T-cell (primary cell): ENCODE measurements at places on chromosomes 7 and 10.

- DNase-seq, result no peak
Measured at GRCh38 chr7:124718032-124718766, 47.4 kb downstream of the GPR37 start.

DNA sequence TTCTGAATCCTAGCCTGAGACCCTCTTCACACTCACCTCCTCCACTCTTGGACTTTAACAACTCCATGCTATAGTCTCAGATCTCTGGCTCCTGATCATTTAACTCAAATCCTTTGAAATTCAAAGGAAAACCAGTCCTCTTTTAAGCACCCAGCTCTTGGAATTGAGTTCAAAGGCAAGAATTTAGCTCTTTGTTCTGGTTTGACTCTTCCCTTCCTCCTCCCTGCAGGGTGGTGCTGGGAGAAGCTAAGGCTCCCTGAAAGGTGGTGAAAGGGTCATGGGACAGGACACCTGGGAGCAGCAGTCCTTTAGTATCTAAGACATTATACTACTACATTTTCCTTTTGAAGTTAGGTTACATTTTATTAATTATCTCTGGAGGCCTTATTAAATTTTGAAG lies 259.4 kb downstream of the CCSER2 start:
- DNase-seq, result no peak

- no peak for DNase-seq
Measured at GRCh38 chr10:113965683-113966082, 78.0 kb upstream of the ADRB1 start.

GRCh38 chr10:92265687-92266258 lies 25.1 kb downstream of the CPEB3 start:
- no peak for DNase-seq

GRCh38 chr10:119133949-119134348 lies 30.0 kb downstream of the DENND10 start:
- no peak for DNase-seq

- no peak for DNase-seq
Measured at GRCh38 chr7:138247568-138248333, 171.5 kb downstream of the AKR1D1 start.

GRCh38 chr10:97321032-97321803 lies 2.1 kb downstream of the FRAT1 start:
- no peak for DNase-seq

DNA sequence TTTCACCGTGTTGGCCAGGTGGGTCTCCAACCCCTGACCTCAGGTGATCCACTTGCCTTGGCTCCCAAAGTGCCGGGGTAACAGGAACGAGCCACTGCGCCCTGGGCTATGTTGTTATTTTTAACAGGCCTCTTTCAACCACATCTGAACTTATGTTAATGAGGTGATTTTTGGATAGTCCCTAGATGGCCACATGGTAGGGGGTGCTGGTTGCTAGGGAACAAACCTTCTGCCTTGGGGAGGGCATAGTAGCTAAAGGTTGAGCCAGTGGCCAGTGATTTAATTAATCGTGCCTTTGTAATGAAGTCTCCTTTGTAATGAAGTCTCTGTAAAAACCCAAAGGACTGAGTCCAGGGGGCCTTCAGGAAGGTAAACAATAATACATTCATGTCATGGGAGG lies 9.1 kb downstream of the COMTD1 start:
- DNase-seq, result no peak

DNA sequence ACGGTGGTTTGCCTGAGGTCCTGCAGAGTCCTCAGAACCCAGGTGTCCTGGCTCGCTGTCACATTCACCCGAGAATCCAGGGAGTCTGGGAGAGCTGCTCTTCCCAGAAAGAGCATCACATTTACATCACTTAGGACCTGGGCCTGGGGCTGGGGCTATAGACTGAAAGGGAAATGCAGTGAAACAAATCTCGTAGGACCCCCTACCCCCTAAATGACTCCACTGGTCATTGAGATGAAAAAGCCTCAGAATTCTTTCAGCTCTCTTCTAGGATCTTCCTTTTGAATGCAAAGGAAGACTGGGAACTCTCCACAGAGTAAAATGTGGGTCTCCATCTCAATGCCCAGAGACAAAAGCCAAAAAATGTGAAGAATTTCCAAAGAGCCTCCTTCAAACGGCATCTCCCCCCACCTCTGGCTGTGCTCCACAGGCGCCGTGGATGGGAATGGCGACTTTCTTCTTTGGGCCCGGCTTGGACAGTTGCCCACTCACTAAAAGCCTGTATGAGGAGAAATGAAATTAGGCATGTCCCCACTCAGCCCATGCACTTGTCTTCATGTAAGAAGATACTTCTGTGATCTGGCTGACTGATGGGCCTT lies 49.0 kb upstream of the PODXL start:
- no peak for DNase-seq

- no peak for DNase-seq
Measured at GRCh38 chr7:1897076-1897860, 227.2 kb downstream of the ELFN1 start.

GRCh38 chr10:32054094-32054493 lies 2.1 kb downstream of the KIF5B start:
- no peak for DNase-seq

GRCh38 chr10:35307297-35307696 lies 29.0 kb upstream of the CCNY start:
- no peak for DNase-seq

DNA sequence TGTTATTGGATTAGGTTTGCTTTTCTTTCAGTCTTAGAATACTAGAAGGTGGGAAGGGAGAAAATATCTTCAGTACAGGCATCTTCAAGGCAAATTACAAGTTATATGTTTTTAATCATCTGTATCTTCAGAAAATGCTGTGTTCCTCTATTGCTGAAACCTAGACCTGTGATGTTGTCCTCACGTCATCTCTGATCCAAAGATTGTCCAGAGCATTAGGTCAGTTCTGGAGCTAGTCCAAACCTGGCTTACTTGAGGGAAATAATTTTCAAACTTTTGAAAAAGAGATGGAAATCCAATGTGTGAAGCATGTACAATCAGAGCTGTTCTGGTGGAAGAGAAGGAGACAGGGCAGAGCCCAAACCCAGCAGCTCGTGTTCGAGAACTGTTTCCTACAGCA lies 217.3 kb downstream of the ZEB1 start:
- no peak for DNase-seq

DNA sequence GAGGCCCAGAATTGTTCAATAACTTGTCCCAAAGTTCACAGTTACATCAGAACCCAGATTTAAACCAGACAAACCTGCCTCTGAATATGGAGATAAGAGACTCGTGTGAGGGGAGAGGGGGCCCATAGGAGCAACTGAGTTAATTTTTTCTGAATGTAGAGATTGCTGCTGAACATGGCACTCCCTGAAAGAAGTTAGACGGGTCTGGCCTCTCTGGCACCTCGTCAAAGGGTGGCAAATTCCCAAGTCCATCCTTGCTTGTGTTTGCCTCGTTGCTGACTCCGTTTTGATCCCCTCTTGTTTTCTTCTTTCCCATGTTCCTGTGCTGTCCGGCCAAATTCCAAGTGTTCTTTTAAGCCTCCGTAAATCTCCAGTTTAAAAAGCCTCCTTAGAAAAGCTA lies 35.2 kb upstream of the YAE1 start:
- DNase-seq, result no peak

- no peak for DNase-seq
Measured at GRCh38 chr10:82680608-82681007, 805.6 kb downstream of the NRG3 start.

DNA sequence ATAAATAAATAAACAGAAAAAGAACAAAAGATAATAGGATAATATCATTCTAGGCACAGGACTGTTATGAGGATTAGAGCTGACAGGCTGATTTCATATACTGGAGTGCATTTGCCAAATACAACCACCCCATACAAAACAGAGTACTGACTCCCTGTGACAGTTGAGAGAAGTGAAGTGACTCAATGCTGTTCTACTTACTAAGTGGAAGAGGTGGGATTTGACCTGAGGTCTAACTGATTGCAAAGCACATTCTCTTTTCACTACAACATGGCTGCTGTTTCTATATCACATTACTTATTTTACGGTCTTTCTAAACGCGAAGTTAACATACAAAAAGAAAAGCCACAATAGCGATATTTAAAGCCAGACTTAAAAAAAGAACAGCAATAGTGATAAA lies 51.4 kb downstream of the ITGB1 start:
- DNase-seq, result no peak

GRCh38 chr7:136399385-136399784 lies 422.2 kb upstream of the MTPN start:
- DNase-seq, result no peak

DNA sequence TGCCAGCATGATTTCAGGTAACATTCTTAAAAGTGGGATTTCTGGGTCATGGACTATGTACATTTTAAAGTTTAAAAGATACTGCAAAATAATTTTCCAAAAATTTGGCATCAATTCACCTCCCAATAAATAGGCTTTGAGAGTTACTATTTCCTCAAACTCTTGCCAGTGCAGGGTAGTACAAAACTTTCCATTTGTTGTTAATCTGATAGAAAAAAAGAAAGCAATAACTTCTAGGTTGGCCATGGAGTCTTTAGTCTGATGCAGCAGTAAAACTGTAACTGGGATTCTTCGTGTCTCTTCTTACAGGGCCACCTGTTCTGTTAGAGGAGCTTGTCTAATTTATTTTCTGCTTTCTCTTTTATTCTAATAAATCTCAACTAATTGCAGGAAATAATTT lies 241.1 kb downstream of the MAGI2 start:
- DNase-seq, result no peak

DNA sequence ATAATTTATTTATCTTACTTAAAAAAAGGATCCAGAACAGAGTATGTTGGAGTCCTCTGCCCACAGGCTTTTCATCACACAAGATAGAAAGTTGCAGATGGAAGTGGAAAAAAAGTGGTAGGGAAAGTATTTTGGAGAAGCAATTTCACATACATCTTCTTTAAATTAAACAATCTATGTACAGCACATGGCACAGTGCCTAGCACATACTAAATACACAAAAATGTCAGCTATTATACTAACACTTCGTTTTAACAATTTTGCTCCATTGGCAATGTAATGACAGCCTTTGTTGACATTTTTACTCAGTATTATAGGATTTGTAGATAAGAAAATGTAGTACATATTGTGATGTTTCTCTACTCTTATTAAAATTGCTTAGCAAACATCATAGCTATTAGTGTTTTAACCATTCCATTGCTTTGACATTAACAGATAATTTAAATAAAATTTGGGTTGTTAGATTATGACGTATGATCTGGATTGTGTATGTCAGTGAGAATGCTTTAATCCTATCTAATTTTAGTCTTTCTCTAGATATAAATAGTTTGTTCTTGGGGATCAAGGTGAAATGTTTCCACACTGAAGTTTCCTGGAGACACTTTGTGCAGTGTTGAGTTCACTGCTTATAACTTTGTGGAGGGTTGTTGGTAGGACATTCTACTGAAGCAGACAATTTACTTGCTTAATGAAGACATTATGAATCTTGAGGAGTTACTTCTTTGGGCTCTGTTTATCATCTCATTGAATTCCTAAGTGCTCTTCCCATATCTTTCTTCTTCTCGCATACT lies 202.8 kb upstream of the DKK1 start:
- DNase-seq, result no peak

DNA sequence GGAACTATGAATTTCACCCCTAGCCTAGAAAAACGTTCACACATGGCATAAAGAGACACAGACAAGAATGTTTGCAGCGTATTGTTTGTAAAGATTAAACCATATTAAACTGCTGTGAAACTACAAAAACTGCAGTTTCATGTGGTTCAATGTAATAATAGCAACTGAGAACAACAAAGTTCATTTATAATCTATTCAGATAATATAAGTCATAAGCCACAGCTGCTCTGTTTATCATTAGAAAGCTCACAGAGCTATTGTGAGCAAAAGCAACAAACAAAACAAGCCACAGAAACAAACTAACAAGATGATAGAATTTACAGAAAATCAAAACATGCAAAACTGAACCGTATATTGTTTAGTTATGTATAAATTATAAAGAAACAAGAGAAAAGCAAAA lies 113.5 kb downstream of the AHR start:
- no peak for DNase-seq

DNA sequence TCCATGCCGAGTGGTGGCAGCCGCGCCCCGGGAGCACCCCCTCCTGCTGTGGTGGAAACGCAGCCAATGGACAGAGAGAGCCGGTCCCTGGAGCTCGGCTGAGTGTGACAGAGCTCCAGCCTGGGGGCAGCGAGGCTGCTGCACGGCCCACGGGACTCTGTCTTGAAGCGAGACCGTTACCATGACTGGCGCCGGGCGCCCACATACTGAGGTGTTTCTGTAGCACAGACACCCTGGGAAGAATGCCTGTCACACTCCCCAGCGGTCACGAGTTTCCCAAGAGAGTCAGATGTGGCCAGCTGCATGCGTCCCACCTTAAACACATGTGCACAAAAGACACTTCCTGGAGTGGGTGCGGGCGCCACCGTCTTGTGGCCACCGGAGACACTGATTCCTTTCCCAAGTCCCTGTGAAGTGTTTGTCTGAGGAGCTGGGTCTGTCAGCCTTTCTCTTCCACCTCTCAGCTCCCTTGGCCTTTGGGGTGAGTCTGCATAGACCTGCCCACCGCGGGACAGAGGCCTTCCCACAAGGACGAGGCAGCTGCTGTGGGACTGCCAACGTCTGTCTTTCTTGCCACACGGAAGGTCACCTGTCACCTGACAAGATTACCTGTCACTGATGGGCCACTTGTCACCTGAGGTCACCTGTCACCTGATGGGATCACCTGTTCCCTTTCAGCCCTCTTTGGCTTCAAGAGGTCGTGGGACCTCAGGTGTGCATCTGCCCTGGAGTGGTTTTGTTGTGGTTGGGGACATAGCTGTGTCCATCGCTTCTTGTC lies 94.6 kb downstream of the DNAJB6 start:
- DNase-seq, result no peak

- no peak for DNase-seq
Measured at GRCh38 chr7:22958742-22959141, 55.2 kb downstream of the HYCC1 start.

- no peak for DNase-seq
Measured at GRCh38 chr7:66958538-66959350, 36.6 kb downstream of the SBDS start.

DNA sequence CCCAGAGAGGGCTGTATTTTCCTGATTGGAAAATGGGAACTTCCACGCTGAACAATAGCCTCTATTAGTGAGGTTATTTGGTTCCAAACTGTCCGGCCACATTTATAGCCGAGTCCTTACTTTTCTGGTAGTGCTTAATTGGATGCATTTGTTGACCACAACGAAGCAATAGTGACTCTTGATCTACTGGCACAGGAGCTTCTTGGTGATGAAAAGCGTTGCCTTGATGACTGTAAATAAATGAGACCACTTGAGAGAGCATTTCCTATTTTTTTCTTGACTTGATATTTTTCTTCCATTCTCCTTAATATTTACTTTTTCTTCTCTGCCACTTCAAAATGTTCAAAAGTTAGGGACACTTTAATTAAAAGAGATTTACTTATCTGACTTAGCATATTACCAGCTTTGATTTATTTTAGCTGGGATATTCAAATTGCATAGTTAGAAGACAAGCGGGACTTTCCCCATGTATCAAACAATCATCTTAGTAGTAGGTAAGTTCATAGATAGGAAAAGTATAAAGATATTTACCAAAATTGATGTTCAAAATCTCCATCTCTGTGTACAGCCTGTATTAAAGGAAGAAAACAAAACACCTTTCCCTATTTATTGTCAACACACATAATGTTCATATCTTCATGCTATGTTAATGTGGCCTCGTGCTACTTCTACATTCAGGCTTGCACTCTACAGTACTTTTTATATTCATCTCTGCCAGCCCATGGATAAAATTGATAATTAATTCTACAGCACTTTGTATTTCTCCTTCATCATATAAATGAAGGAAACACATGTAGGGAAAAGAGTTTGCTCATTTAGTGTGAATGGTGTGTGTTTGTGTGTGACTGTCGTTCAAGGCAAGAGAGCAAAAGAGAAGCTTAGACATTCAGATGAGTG lies 5.1 kb upstream of the SP8 start:
- DNase-seq, result no peak

GRCh38 chr7:139772873-139773272 lies 4.9 kb downstream of the HIPK2 start:
- DNase-seq, result no peak
